ENCODE measurements at places on chromosomes 3 and 15.

DNA sequence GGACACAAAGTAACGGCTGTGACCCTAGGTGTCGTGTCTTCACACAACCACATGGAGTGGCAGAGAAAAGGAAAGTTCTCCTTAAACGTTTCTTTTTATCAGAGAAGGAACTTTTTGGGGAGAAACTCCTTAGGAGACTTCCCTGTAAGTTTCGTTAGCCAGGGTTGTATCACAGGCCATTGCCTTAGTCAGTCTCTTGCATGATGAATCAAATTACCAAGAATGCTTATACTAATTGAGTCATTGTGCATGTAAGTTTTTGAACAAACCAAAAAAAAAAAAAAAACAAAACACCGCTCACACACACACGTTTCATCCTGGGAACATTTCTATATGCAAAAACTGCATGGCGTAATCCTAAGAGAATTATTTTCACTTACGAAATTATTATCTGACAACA lies 150.4 kb upstream of the SATB1 start:
- DNase-seq: no peak

GRCh38 chr3:64361962-64362735 lies 136.9 kb upstream of the PRICKLE2 start:
- no peak for DNase-seq

DNA sequence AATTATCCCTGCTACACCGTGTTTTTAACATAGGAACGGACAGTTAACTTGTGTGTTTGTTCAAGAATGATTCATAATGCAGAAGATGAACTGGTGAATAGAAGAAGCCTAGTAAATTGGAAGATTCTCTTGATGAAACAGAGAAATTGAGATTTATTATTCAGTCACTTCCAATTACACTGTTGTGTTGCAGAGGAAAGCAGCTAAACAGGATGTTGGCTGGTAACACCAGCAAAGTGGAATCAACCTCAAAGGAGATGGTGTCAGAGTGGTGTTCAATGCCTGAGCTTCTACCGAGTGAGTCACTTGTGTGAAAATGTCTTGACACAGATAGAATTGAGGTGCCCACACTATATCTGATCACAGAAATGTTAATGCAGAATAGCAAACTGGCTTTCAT lies 399.6 kb downstream of the LPP start:
- DNase-seq: no peak

GRCh38 chr3:126932188-126932931 lies 50.6 kb upstream of the PLXNA1 start:
- no peak for DNase-seq

DNA sequence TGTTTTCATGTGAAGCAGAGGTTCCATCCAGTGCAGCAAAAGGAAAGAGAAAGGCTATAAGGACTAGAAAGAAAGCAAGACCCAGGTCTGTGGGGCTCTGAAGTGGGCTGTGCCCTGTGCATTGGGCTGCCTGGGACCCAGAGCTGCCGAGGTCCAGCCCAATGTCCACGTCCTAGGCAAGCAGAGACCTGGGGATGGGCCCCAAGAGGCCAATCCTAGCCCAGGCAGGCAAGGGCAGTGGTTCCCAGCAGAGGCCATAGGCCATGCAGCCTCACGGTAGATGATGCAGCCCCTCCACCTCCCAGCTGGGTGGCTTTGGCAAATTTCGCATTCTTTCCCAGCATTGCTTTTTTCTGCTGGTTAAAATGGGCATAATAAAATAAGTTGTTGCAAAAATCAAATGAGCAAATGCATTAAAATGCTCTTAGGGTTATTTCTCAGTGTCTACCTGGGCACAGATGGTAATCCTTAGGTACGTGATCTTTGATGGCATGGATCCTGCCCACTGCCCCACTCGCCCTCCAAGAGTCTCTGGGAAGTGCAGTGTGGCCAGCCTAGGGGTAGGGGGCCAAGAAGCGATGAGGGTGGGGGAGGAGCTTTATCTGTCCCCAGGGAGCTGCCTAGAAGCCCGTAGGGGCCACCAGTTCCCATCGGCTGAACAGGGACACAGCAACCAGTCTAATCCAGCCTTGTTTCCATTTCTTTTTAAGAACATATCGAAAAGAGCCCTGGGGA lies 22.3 kb upstream of the GP9 start:
- no peak for DNase-seq

Measured in hematopoietic multipotent progenitor cell treated with erythropoietin and hydrocortisone succinate and interleukin-3 and kit ligand, for 4 days (in vitro differentiated cells).